ENCODE measurements at places on chromosomes 12 and 14.
A peak's percentile ranks its signal among the peaks of the same experiment; 100 is the strongest.

DNA sequence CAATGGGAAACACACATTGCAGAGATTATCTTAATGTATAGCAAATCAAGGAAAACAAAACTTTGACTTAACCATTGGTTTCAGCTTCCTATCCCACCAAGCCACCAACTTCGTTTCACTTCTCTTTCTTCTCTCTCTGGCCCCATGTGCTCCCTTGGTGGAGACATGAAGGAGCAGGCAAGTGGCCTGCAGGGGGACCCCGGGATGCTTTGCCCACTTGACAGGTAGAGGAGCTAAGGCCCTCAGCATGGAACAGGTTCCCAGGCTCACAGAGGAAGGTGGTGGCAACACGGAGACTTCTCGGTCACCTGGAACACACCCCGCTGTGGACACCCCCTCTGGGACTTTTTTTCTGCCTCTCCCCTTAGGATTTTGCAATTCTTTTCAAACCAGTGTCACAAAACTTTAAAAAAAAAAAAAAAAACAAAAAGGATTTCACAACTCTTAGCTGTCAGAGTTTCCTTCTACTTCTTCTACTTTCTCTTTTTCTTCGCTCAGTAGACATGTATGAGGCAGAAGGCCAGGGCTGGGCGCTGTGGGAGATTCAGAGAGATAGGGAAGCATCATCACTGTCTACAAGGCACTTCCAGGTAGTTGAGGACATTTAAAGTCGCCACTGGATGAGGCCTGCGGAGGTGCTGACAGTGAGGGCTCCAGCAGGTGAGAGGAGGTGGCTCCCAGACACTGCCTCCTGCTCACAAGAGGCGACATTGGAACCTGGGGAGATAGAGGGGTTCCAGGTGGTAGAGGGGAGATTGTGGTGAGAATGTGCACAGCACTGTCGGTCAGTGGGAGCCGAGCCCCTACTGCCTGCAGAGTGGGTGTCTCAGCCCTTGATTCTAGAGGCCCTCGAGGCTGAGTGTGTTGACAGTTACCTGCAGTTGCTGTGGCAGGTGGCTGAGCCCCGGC is 119.6 kb downstream of the GCH1 start:
- peak overlapping the region; percentile 26 for H3K27ac ChIP-seq
- no peak for DNase-seq
- H3K27me3 ChIP-seq = peaks cover 27% of the 10 kb centered on the region

DNA sequence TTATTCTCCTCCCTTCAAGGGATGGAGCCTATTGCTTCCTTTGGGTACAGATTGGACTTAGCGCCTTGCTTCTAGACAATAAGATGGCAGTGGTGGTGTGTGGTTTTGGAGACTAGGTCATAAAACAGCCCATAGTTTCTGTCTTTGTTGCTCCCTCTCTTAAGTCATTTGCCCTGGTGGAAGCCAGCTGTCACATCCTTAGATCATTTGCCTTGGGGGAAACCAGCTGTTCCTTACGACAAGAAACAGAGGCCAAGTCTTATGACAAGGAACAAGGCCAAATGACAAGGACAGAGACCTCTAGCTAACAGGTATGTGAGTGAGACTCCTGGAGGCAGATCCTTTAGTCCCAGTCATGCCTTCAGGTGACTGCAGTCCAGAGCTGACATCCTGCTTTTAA is 9.2 kb upstream of the PALS1 start:
- H3K4me3 ChIP-seq = no peak overlapping the region
- no peaks in the 10 kb centered on the region for H3K36me3 ChIP-seq
- DNase-seq = no peak
- no peak overlapping the region for H3K27ac ChIP-seq
- H3K27me3 ChIP-seq = peaks cover 7% of the 10 kb centered on the region

GRCh38 chr12:12531194-12531593 is 31.5 kb downstream of the DUSP16 start:
- no peaks in the 10 kb centered on the region for H3K27me3 ChIP-seq
- H3K27ac ChIP-seq = no peak overlapping the region
- peaks cover 14% of the 10 kb centered on the region for H3K36me3 ChIP-seq
- no peak for DNase-seq

- H3K27me3 ChIP-seq = peaks cover 12% of the 10 kb centered on the region
- peak overlapping the region; percentile 34 for H3K4me3 ChIP-seq
- H3K36me3 ChIP-seq = no peaks in the 10 kb centered on the region
- peaks cover 2% of the 10 kb centered on the region for H3K4me1 ChIP-seq
- no peak overlapping the region for H3K27ac ChIP-seq
Observed at GRCh38 chr14:56844406-56845002, 34.2 kb upstream of the OTX2 start.

GRCh38 chr14:100400115-100400514 is 77.0 kb downstream of the SLC25A47 start:
- H3K27ac ChIP-seq = no peak overlapping the region
- no peaks in the 10 kb centered on the region for H3K36me3 ChIP-seq
- peaks cover 2% of the 10 kb centered on the region for H3K27me3 ChIP-seq

DNA sequence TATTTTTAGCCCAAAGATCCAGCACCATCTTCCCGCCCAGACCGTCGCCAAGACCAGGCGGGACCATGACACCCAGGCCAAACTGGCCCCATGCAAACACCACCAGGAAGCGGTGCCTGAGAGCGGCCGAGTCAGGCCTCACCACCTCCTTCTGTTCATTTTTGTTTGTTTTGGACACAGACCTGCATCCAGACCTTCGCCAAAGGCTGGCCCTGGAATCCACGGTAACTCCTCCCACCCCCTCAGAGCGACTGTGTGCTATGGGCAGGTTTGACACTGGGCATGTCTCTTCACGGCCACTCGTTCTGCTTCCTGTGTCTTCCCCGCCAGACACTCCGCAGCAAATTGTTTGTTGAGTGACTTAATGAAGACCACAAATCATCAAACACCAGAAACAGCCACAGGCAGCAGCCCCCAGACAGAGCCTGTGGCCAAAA is 47.1 kb downstream of the NCOR2 start:
- H3K27me3 ChIP-seq = no peaks in the 10 kb centered on the region
- DNase-seq = no peak
- H3K27ac ChIP-seq = no peak overlapping the region
- H3K4me3 ChIP-seq = no peak overlapping the region

GRCh38 chr14:95808371-95808770 is 68.3 kb upstream of the TUNAR start:
- H3K36me3 ChIP-seq = no peaks in the 10 kb centered on the region
- DNase-seq = no peak
- H3K4me3 ChIP-seq = no peak overlapping the region

DNA sequence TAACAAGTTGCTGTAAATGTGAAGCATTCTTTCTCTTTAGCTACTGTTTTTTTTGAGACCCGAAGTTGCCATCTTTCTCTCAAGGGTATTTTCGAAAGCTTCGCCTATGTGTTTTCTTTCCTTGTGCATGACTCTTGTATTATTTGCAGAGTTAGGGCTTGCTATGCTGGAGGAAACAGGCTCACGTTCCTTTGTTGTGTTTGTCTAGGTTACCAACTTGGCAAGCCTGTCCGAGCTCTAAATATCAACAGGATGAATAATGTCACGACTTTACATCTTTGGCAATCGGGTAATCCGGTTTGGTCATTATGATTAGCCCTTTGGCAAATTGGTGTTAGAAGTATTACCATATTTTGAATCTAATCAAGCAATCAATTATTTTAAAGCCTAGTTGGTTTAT is 15.9 kb upstream of the ATP6V0A2 start:
- no peaks in the 10 kb centered on the region for H3K4me1 ChIP-seq
- no peaks in the 10 kb centered on the region for H3K36me3 ChIP-seq
- no peak overlapping the region for H3K4me3 ChIP-seq
- H3K27me3 ChIP-seq = no peaks in the 10 kb centered on the region
- no peak overlapping the region for H3K27ac ChIP-seq
- DNase-seq = no peak
